ENCODE measurements at places on chromosomes 16 and 17.

GRCh38 chr16:89174055-89174827, 2.7 kb downstream of the CDH15 start:
- no peak for DNase-seq

GRCh38 chr16:61083711-61084110, 952.5 kb downstream of the CDH8 start:
- DNase-seq = no peak

DNA sequence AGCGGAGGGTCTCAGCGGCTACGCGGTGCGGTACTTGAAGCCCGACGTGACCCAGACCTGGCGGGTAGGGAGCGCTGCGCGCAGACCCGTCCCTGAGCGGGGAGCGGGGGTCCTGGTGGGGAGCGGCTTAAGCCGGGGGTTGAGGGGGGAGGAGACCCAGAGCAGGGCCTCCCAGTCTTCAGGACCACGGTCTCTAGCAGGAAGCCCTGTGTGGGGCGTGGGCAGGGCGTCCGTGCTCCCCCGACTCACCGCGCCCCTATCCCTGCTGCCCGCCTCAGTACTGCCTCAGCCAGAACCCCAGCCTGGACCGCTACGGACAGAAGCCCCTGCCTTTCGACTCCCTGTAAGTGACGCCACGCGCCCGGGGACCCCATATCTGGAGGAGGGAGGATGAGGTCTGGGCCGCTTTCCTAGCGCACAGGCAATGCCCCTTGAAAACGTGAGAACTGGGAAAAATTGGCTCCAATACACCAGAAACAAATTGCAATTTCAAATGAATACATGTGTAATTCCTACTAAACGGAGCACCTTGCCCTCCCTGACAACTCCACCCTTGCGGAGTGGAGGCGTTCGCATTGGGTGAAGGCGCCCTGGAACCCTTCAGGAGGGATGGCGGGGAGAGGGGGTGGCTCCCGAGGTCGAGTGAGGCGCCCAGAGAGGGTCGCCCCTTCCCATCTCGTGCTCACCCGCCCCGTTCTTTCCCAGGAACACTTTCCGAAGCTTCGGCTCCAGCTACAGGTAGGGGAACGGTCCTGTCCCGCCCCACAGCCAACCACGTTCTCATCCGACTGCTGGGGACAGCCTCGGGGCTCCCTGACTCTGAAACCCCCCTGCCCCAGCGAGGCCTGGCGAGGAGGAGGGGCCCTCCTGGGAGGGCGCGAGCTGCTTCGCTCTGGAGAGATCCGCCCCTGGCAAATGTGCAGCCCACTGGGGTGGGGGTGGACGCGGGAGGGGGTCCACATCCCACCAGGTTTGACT, 14.6 kb upstream of the CNGB1 start:
- DNase-seq = no peak

DNA sequence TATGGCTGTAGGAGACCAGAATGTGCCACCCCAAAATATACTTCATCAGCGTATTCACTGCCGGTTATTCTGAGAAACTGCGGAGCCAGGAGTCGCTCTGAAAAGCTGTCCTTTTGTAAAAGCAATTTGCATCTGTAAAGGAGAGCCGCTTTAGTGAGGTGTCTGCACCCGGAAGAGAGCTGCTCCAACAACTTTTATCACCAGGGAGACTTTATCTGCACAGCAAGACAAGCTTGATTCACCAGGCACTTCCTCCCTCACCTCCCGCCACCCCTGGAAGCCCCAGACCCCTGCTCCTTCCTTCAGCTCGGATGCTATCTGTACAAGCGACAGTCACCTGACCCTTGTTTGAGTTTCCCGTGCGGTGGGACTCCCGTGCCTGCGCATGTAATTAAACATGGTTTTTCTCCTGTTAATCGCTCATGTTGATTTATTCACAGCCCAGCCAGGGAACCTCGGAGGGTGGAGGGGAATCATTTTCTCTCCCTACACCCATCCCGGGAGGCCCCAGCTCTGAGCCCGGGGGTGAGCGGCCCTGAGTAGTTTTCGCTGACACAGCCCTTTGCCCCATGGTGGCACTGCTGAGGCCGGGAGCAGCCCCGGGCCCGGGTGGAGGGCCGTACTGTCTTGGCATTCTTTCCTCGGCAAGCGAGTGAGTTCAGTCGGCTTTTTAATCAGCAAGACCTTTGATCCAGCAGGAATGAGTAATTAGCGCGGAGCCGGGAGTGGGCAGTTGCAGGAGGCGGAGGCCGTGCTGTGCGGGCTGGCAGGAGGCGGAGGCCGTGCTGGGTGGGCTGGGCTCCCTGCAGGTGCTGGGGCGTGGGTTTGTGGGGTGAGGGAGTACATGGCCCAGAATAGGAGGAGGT, 222.7 kb upstream of the CIBAR2 start:
- DNase-seq = no peak

DNA sequence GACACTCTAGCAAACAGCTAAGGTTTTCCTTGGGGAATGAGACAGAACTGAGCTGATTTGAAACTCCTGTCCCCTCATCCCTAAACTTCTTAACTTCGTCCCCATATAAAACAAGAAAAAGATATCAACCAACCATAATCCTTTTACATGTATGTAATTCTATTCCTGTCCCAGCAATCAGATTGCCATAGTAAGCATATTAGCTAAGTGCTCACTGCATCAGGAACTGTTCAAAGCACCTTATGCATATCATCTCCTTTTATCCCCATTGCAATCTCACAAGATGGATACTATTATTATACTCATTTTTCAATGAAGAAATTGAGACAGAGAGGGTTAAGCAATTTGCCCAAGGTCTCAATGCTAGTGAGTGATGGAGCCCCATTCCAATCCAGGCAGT, 6.8 kb downstream of the KIF18B start:
- DNase-seq = no peak

- DNase-seq = no peak
Observed at GRCh38 chr17:31079731-31080130, 15.0 kb upstream of the NF1 start.

DNA sequence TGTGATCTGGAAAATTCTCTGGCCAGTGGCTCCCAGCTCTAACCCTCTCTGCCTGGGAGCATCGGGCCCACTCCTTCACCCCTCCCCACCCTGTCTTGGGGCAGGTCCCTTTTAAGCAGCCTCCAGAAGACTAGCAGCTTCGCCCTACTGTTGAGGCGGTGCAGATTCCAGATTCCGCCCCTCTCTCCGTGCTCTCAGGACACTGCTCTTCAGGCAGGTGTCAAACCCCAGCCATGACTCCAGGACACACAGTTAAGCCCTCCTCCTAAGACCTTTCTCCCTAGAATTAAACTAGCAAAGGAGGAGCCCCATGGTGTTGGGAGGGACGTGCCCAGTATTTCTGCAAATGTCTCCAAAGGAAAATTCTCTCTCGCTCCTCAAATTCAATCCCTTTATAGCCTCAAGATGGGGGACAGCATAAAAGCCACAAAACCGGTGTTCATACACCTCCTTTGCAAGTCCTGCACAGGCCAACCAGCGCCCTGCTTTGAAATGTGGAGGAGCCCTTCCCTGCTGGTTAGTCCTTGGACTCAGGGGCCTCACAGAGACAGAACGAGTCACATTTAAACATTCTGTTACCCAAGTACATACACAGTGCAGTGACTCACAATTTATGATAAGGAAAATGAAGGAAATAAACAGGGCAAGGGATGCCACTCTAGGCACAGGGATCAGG, 7.2 kb downstream of the LPO start:
- no peak for DNase-seq

DNA sequence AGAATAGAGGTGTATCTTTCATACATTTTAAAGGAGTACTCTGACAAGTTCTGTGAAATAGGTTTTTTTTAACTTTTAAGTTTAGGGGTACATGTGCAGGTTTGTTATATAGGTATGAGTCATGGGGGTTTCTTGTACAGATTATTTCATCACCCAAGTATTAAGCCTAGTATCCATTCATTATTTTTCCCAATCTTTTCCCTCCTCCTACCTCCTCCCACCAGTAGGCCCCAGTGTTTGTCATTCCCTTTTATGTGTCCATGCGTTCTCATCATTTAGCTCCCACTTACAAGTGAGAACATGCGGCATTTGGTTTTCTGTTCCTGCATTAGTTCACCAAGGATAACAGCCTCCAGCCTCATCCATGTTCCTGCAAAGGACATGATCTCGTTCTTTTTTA, 175.5 kb downstream of the CYB561 start:
- DNase-seq = no peak

- DNase-seq = no peak
Observed at GRCh38 chr16:85178006-85178591, 65.8 kb upstream of the CIBAR2 start.

DNA sequence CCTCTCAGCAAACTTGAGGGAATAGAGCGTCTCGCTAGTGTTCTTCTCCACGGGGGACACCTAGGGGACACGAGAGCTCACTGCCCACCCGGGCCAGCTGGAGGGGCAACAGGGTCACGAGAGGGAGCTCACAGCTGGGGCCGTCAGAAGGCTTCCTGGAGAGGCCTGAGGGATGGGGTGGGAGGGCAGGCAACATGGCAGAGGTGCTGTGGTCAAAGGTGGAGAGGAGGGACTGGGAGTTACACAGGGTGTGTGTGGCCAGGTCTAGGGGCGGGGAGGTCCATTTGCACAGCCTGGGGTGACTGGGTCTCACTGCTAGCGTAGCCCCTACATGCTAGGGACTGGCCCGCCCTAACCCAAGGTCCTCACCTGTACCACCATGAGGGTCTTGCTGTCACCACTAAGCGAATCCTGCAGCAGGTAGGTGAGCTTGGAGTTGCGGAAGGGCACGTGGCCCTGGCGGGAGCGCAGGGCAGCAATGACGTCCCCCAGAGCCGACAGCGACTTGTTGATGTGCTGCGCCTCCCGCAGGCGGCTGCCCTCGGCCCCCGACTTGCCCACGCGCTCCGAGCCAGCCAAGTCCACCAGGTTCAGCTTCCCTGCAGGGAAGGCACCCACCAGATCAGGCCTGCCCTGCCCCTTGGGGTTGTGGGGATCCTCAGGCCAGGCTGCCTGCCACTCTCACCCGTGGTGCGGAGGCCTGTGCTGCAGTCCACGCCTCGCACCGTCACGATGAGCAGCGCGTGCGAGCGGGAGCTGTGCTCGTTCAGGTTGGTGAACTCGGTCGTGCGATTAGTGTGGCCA, 25.0 kb downstream of the KATNB1 start:
- no peak for DNase-seq

DNA sequence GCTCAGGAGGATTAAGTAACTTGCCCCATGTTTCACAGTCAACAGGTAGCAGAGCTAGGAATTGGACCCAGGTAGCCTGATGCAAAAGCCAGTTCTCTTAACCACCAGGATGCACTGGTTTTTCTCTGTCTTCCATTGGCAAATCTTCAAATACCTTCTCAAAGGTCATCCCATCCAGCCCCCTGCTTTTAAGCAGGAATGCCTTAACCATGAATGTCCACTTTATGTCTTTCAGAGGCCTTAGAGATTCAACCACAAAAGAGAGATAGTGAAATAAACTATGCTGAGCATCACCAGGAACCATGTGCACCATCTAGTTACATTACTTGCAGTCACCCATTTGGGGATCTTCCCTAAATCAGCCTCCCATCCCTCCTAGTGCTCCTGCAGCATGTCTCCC, 94.3 kb downstream of the C17orf67 start:
- no peak for DNase-seq

- DNase-seq = no peak
Observed at GRCh38 chr16:69056421-69056820, 49.0 kb upstream of the HAS3 start.

- DNase-seq = peak; percentile 68
Observed at GRCh38 chr17:33779234-33779591, 475.9 kb upstream of the CCL2 start.

- no peak for DNase-seq
Observed at GRCh38 chr16:2275476-2276367, 7.8 kb upstream of the RNPS1 start.

- peak; percentile 66 for DNase-seq
Observed at GRCh38 chr17:62671553-62671952, 44.1 kb downstream of the MRC2 start.

- DNase-seq = no peak
Observed at GRCh38 chr16:68202091-68202519, 33.8 kb downstream of the ESRP2 start.

GRCh38 chr16:13863075-13863765, 56.7 kb upstream of the ERCC4 start:
- no peak for DNase-seq

GRCh38 chr16:23435500-23435899, 17.5 kb downstream of the COG7 start:
- peak; percentile 65 for DNase-seq

DNA sequence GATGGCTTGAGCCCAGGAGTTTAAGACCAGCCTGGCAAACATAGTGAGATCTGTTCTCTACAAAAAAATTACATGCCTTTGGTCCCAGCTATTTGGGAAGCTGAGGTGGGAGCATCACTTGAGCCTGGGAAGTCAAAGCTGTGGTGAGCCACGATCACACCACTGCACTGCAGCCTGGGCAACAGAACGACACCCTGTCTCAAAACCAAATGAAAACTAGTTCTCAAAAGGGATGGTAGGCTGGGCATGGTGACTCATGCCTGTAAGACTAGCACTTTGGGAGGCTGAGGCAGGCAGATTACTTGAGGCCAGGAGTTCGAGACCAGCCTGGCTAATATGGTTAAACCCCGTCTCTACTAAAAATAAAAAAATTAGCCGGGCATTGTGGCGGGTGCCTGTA, 31.1 kb downstream of the PPM1D start:
- DNase-seq = no peak

- peak; percentile 60 for DNase-seq
Observed at GRCh38 chr16:67169642-67170167, 633 bp upstream of the NOL3 start.

DNA sequence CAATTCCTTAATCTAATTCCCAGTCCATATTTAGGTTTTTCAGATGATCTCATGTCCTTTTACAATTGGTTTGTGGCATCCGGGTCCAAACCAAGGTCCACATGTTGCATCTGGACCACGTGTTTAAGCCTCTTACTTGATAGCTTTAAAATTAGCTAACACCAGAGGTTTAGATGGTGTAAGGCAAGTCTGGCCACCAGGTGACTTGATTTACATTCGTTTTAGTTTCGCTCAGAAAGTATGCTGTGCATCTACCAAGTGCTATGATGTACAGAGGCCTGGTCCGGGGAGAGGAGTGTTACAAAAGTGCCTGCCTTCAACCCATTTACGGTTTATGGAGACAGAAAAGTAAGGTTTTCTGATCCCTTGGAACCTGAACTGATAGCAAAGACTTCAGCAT, 878 bp upstream of the DNAJA2 start:
- no peak for DNase-seq

DNA sequence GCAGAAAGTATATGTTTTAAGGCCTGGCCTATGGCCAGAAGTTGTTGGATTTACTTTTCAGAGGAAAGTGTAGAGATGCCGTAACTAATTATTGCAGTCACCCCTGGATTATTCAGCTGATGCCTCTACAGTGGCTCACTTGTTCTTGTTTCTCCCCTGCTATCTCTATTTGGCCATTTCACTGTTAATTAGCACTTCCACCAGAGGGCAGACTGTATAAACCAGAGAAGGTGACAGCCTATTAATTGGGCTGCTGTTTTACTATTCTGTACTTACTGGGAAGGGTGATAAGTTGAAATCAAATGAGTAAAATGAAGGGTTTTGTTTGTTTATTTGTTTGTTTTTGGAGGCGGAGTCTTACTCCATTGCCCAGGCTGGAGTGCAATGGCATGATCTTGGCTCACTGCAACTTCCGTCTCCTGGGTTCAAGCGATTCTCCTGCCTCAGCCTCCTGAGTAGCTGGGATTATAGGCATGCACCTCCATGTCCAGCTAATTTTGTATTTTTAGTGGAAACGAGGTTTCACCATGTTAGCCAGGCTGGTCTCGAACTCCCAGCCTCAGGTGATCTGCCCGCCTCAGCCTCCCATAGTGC, 66.0 kb downstream of the CDK12 start:
- no peak for DNase-seq

- DNase-seq = no peak
Observed at GRCh38 chr16:57626420-57627170, 1.8 kb upstream of the ADGRG1 start.

- DNase-seq = no peak
Observed at GRCh38 chr17:11928436-11928835, 68.8 kb downstream of the ZNF18 start.
